ENCODE measurements at places on chromosomes 3 and 15.

DNA sequence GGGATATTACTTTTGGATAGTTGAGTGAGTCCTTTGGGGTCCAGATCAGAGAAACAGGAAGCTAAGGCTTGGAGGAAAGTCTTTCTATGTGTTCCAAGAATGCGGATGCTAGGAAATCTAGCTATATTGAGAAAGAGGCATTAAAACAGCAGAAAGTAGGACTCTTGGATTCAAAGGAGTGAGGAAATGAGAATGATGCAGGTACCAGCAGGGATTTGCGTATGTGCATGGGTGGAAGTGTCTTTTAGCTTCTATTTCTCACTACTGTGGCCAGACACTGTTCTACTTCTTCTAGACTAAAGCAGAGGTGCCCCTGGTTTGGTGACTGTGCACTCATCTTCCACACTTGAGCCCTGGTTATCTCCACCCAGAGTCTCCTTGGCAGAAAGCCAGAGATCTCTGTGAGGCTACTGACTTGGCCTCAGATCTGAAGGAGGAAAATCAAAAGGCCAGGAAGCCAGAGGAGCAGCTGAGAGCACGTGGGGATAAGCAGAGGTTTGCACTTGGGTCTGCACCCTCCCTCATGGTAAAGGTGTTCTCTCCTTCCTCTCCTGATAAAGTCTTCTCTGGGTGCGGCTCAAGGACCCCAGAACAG lies 44.3 kb downstream of the ATP2B2 start:
- DNase-seq = no peak

- no peak for DNase-seq
Observed at GRCh38 chr3:153439780-153440179, 277.8 kb downstream of the RAP2B start.

DNA sequence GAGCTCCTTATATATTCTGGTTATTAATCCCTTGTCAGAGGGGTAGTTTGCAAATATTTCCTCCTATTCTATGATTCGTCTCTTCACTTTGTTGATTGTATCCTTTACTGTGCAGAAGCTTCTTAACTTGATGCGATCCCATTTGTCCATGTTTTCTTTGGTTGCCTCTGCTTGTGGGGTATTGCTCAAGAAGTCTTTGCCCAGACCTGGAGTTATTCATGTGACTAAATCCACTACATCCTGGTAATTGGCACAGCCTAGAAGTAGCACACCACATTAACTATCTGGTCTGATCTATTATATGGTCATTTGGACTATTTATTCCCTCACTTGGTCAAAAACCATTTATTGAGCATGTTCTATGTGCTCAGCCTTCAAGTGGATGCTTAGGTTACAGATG lies 164.8 kb upstream of the ATP11B start:
- DNase-seq = no peak

GRCh38 chr3:61829722-61830350 lies 268.5 kb downstream of the PTPRG start:
- DNase-seq = no peak

DNA sequence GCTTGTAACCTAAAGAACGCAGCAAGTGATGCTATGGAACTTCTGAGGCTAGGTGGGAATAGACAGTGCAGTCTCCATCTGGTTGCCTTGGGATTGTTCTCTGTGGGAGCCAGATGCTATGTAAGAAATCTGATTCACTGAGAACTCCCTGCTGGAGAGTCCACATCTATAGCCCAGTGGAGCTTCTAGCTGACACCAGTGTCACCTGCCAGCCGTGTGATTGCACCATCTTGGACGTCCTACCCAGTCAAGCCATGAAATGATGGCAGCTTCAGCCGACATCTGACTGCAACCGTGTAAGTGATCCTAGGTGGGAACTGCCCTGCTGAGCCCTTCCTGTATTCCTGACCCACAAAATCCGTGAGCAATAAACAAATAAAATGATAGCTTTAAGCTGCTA lies 12.4 kb upstream of the FYCO1 start:
- DNase-seq = no peak

GRCh38 chr3:127217596-127218453 lies 24.9 kb downstream of the PRR23E start:
- no peak for DNase-seq

- DNase-seq = no peak
Observed at GRCh38 chr3:159843840-159844730, 144.6 kb upstream of the IL12A start.

DNA sequence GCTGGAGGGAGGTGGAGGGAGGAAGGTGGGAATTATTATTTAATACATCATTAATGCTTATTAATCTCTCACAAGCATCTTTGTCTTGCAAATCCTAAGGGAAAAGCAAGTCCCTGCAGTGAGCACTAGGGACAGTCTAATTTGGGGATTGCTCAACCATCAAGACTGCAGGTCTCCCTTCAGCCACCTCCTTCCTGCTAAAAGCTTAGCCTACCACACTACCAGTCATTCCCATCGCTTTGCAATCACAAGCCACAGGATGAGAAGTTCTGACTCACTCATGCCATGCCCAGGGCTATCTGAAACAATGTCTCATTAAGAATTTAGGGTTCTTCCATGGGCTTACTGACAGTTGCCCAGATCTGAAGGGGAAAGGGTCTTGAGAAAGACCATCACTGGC lies 51.0 kb upstream of the EIF1B start:
- DNase-seq = no peak

DNA sequence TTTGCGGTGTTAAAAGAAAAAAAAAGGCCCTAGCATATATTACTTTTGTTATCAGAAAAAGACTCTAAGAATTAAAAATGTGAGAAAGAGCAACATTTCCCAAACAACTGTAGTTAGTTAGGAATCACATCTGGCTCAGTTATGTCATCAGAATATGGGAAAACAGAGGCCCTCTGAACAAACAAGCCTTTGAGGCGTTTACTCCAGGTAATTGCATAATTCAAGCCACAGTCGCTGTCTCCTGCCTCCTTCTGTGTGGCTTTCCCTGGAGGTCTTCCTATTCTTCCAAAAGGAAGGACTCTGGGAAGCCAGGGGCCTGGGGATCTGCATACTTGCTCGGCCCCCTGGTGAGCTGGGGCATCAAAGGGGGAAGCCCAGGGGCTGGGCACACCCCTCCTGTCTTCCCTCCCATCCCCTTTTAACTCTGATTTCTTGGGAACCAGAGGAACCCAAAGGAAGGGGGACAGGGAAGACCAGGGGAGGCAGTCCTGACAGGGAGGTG lies 3.7 kb upstream of the FAM107A start:
- DNase-seq = no peak

GRCh38 chr15:85414495-85414894 lies 34.1 kb downstream of the AKAP13 start:
- DNase-seq = no peak

DNA sequence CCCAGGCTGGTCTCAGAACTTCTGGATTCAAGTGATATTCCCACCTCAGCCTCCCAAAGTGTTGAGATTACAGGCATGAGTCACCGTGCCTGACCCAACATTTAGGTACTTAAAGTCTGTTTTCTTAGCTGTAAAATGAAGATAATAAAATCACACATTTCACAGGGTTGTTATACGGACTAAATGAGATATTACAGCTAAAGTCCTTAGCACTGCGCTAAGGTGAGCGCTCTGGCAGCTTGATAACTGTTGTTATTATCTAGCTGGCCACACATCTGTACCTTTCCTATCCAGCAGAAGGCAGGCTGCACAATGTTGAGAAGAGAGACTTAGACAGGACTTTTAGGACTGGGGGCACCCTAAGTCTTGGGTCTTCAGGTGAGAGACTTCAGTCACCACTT lies 2.7 kb upstream of the LIPH start:
- DNase-seq = no peak

GRCh38 chr15:25700916-25701315 lies 162.2 kb downstream of the ATP10A start:
- DNase-seq = no peak

- DNase-seq = no peak
Observed at GRCh38 chr3:8942115-8942514, 21.2 kb downstream of the RAD18 start.

DNA sequence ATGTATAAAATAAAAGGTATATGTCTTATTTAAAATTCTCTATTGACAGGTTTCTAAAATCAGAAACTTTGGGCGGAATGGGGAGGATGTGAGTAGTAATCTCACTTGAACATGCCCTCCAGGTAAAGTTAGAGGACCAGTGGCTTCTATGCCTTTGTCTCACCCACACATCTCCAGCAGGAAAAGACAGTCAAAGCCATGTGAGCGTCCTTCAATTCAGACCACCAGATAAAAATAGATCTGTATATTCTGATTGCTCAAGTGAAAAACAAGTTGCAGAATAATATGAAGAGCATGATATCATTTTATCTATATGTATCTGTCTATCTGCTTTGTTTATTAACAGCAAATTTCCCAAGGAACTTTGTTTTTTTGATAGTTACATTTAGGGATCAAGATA lies 152.2 kb downstream of the TMCO5A start:
- DNase-seq = no peak

GRCh38 chr15:23038726-23039142 lies 635 bp downstream of the TUBGCP5 start:
- DNase-seq = no peak

DNA sequence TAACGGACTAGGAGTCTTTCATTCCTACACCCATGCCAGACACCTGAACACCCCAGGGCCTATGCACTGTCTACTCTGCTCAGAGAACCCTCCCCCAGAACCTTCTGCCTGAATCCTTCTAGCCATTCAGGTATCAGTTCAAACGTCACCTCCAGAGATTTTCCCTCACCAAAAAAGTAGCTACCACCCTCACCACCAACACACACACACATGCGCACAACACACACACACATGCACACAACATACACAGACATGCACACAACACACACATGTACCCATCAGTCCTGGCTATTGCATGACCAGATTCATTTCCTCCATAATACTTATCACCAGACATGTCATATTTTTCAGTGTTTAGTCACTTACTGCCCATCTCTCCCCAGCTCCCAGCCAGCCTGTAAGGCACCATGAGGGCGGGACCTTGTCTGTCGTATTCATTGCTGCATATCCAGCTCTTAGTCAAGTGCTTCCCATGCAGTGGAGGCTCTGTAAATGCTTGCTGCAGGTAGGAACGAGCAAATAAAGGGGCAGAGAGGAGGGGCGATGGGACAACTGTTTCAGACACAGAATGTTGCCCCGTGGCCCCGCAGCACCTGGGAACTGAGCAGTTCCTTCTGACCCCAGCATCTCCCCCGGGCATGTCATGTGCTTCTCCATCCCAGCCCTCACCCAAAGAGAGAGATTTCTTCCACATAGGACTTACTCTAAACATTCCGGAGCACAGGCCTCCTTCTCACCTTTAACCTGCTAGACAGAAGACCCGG lies 29.2 kb downstream of the XXYLT1 start:
- DNase-seq = no peak

DNA sequence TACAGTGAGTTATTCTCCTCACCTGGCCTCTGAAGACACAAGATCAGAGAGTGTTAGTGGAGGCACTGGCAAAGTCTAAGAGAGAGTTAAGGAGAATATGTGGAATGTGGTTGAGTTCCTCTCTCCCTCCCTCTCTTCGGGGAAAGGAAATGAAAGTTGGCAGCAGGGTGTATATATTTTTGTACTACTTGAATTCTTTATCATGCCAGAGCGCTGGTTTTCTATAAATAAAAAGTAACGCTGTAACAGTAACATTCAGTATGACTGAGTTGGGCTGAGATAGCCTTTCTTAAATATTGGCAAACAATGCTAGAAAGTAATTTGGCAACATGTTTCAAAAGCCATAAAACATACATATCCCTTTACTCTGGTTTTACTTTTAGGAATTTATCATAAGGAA lies 77.5 kb upstream of the TNFAIP8L3 start:
- no peak for DNase-seq

GRCh38 chr15:99248000-99248715 lies 1.2 kb downstream of the TTC23 start:
- DNase-seq = no peak

GRCh38 chr15:63820210-63820609 lies 13.5 kb downstream of the HERC1 start:
- DNase-seq = no peak

GRCh38 chr3:11651900-11652299 lies 8.2 kb upstream of the VGLL4 start:
- no peak for DNase-seq

DNA sequence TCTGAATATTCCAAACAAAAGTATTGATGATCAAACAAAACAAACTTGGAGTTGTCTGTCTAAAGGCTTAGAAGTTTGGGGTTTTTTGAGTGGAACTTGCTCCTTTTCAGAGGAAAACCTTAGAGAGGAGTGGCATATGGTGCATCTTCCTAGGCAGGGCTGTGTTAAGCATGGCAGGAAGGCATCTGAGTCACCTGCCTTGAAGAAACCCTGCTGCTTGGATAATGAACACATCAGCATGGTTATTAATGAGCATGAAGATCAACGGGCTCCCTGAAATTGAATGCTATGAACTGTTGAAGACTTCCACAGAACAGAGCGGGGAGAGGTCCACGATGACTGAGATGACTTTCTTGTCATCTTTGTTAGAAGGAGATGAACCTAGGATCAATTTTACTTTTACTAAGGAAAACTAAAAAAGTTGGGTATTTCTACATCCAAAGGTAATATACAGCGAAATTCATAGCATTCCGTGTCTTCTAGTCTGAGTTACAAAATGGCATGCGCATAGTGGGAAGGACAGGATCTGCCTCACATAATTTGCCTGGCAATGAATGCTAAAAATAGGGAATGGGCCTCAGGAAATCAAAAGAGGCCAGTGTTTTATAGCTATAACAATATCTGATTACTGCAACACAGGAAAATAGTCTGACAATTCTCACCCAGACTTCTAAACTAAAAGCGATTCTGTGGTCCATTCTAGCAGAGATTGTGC lies 11.6 kb upstream of the TMED3 start:
- no peak for DNase-seq

- no peak for DNase-seq
Observed at GRCh38 chr3:168212664-168213285, 117.1 kb upstream of the GOLIM4 start.

DNA sequence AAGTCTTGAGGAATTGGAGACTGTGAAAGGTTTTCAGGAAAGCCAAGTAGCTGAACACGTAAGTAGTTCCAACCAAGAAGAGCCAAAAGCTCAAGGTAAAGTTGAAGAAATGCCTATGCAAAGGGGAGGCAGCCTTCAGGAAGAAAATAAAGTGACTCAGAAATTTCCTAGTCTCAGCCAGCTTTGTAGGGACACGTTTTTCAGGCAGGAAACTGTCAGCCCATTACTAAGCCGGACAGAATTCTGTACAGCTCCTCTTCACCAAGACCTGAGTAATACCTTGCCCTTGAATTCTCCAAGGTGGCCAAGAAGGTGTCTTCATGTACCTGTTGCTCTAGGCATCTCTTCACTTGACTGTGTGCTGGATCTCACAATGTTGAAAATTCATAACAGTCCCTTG lies 48.6 kb downstream of the CDAN1 start:
- no peak for DNase-seq

DNA sequence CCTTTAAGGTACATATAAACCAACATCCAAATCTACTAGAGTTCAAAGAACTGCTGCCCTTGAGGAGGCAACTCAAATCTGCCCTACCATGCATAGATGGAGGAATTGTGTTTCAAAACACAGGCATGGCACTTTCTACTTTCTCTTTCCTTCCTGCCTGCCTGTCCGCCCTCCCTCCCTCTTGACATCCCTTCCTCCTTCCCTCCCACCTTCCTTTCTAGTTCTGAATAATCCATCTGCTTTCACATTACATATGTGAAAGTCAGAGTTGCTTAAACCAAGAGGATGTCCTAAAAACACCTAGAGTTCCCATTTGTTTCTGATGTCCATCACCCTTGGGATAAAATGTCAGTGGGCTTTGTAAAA lies 537.6 kb downstream of the FOXP1 start:
- no peak for DNase-seq

All from activated naive CD4-positive, alpha-beta T cell (primary cell).